Motor neuron (in vitro differentiated cells): ENCODE measurements at places on chromosomes 2 and 18.

DNA sequence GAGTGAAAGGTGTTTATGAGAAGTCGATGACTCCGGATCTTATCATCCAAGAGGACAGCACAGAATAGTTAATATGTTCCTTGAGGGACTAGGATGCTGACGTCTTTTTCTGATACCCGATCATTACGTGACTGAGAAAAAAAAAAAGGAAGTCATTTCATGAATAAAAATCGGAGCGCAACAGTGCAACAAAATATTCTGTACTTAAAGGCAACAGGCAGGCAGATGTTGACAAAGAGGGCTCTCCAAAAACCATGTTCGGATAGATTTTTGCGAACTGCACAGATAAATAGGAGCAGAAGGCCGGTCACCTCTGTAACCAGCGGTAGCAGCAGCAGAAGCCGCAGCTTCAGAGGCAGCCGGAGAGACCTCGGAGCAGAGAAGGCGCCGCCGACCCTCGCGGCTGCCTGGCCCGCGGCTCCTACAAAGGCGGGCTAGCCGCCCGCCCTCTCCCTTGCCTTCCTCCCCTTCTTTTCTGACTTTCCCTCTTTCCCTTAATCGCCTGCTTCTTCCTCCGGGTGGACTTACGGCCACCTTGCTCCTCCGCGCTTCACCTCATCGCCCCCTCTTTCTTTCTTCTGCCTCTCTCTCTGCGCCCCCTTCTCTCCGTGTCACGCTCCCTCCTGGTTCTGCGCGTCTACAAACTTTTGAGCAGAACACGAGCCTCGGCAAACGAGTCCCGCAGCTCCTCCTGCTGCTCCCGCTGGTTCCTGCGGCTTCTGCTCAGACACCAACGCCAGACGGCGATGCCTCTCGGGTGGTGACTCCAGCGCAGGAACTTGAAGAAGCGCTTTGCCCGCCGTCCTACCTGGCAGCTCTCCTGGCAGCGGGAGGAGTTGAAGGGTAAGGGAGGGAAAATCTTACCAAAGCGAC lies at the start of gene ADCYAP1:
TSS of gene ADCYAP1 (plus strand) at position 654 of the 873 bp plus-strand sequence. CDS start 516 bp downstream, outside the sequence.
- no peak for ATAC-seq

DNA sequence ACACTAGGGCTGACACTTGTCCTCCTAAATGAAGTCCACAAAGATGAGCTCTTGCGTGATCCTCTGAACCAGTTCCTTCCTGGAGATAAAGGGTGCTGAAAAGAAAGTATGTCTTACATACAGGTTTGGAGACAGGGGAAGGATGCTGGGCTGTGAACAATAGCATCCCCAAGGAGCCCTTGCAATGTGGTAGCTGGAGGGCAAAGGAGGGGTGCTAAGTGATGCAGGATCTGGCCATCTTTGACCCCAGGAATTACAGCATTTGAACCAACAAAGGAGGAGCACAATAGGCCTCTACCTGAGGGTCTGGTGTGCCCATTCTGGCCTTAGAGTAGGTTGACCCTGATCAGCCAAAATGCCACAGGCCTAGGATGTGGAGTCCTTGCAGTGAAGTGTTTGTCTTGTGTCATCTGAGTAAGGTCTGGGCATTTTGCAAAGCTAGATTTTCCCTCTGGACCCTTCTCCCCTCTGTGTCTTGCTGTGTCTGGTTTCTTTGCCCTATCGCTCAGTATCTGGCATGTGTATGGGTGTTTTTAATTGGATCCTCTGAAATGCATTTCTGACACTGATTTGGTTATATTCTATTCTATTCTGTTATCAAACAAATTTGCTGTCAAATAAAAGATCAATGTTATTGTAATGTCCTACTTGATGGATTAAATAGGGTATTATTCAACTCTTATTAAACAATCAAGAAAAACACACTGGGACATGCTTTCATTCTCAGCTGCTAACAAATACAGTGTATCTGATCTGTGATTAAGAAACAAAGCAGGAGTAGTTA lies 364.8 kb upstream of the MEIS1 start:
- ATAC-seq: peak; percentile 14

GRCh38 chr2:38626326-38627035 lies 23.8 kb upstream of the HNRNPLL start:
- no peak for ATAC-seq

DNA sequence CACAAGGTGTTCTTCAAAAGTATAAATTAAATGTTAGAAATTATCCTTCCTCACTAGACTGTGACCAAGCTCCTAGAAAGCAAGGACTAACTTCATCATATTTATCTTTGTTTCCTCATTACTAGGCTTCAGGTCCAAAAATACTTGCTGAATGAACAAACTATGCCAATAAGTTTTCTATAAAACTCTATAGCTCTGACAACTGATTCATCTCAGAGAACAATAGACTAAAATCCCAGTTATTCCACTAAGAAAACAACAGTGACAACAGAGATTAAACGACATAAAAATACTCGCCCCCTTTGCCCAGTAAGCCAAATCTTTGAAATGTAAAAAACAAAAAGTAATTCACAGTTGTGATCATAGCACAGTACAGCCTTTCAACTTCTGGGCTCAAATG lies 13.6 kb downstream of the TLK1 start:
- ATAC-seq: no peak

DNA sequence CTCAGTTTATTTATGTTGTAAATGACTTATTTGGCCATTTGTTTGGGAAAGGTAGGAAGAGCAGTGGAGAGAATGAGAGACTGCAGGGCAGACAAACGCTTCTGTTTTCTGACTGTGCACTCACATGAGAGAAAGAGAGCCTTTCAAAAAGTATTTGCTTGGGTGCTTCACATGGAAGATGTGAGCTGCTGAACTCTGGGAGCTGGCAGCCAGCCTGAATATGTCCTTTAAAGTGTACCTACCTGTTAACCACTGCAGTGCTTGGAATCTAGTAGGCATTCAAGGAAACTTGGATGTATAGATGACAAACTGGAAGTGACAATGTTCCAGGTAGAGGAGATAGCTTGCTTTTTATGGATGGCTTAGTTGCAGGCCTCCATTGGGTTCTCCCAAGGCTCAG lies 68.8 kb downstream of the PTPRM start:
- no peak for ATAC-seq

- no peak for ATAC-seq
Measured at GRCh38 chr2:85619617-85620016, 3.6 kb downstream of the USP39 start.

DNA sequence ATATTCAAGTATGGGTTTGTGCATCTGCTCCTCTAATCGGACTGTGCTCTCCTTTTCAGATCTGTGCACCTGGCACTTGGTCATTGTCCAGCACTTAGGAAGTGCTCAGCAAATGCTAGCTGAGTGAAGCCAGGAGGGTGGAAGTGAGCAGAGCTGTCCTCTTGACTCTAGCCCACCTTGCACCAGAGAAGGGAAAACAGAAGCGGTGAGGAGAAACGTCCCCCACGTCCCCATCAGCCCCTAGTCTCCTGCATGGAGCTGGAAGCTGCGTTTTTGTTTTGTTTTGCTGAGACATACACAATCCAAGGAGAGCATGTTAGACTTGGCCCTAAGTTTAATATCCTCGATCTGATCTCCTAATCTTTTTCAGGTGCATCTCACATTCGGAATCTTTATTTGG lies 73.6 kb downstream of the EN1 start:
- no peak for ATAC-seq
